Liver (tissue), 10 donors: ENCODE measurements at places on chromosomes 7 and 10. TPM values are rescaled to one million over a fixed set of nuclear protein-coding genes. Genes with fewer than 3 reads are reported as not detected.

The PKD2L1 gene
- 0.14 TPM for total RNA-seq

The POLR2J2 gene
- 5.5 TPM for total RNA-seq

The TFPI2 gene
- total RNA-seq: 1.5 TPM

The GIMAP2 gene
- total RNA-seq: 6.9 TPM
